ENCODE measurements at places on chromosomes 7 and 10. TPM values are rescaled to one million over a fixed set of nuclear protein-coding genes. Genes with fewer than 3 reads are reported as not detected.

HPSE2 gene
- total RNA-seq, result not detected

DNA sequence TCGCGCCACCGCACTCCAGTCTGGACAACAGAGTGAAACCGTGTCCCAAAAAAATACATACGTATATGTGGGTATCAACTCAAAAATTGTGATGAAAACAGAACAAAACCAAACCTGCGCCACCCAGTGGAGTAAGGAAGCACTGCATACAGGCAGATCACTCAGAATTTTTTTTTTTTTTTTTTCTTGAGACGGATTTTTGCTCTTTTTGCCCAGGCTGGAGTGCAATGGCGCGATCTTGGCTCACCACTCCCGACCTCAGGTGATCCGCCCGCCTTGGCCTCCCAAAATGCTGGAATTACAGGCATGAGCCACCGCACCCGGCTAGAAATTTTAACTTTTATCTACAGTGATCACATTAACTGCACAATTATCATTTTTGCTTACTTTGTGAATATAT is 9.1 kb upstream of the TMEM236 start:
- peak; percentile 64 for DNase-seq

GRCh38 chr7:87784424-87784823 is 91.7 kb downstream of the SLC25A40 start:
- no peak for DNase-seq

DNA sequence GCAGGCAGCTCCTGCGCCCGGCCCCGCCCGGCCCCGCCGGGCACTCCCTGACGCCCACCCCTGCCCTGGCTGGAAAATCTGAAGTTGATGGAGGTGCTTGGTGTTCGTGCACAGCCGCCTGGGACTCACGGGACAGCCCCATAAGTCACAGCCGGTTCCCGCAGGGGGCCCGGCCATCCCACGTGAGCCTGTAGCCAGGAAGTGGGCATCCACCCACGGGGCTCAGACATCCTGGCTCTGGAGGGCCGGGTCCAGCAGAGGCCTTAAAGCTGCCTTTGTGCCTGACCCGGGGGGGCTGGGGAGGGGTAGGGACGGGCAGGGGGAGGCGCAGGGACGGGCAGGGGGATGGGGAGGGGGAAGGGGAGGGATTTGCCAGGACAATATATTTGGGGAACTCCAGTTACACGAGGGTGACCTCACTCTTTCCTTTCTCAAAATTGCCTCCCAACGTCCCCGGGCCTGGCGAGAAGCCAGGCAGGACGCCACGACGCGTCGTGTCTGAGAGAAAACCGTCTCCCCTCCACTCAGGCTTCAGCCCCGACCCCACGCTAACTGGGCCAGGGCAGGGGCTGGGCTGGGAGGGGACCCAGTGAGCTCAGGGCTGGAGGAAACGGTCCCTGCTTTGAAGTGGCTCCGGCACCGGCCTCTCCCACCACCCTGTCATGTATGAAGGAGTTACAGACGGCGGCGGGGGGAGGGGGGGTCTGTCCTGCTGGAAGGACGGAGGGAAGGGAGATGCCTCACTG is 82.1 kb upstream of the PDGFA start:
- DNase-seq, result no peak

MET gene
- total RNA-seq, result 249 TPM

EN2 gene
- 3.2 TPM for total RNA-seq

- no peak for DNase-seq
These were observed 35.3 kb upstream of the STARD3NL start for GRCh38 chr7:38142736-38143135.

GRCh38 chr7:1521456-1521855 is 9.0 kb upstream of the MAFK start:
- DNase-seq, result no peak

SORCS1 gene
- not detected for total RNA-seq

GRCh38 chr7:159149488-159149887 is 4.8 kb upstream of the VIPR2 start:
- no peak for DNase-seq

GIMAP2 gene
- total RNA-seq, result 4.7 TPM

CARD11 gene
- total RNA-seq, result 79.2 TPM

DNA sequence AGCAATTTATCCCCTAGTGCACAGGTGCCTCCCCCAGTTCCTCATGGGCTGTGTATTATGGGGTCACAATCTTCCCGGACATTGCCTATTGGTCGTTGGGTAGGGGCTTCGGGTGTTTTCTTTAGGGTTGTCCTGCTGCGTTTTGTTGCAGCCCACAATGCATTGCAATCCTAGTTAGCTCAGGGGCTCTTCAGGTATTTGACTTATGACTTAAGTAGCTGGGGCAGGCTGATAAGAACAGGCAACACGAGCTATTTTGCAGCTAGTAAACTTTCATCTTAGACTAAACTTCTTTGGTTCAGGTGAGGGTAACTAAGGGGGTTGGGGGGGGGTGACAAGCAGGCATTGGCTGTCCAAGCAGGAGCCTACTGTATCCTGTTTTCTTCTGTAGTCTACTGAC is 158.5 kb downstream of the TPST1 start:
- DNase-seq, result no peak

GRCh38 chr7:29548823-29549222 is 14.8 kb upstream of the PRR15 start:
- no peak for DNase-seq

DNA sequence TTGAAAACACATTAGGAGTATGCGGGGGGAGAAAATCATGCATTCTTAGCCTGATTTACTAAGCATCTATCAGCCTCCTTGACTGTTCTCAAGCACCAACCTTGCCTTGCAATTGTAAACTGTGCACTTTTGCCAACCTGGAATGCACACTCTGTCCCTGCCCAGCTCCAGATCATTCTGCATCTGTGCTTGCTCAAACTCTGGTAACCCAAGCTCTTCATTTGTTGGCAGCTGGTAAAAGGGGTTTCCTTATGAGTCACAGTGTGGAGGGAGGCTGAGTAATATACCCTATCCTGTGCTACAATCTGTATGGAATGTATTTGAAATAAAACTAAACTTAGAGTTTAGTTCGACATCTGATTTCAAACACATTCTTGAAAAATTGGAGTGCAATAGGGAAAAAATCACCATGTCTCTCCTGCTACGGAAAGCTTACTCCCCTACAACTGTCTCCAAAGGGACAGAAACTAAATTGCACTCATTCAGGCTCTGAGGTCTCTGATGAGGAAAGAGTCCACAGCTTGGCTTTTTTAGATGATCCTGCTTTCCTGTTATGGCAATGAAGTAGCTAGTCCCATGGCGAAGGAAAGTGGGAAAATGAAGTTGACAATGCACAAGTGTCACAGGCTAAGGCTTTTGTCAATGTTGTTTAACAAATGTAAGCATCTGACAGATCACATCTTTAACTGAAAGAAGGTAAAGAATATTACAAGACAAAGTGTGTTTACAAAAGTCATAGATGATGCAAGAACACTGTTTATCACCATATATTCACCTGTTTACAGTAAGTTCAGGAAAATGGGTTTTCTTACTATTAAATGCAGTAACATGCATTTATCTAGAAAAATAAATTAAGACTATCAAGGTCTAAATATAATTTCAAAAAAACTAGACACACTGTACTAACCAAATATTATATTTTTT is 61.9 kb downstream of the TES start:
- DNase-seq, result peak; percentile 62

GRCh38 chr7:25216837-25217236 is 11.4 kb downstream of the NPVF start:
- no peak for DNase-seq

GRCh38 chr7:117982071-117983055 is 109.1 kb upstream of the CTTNBP2 start:
- DNase-seq, result no peak

FZD1 gene
- 3.2 TPM for total RNA-seq

DNA sequence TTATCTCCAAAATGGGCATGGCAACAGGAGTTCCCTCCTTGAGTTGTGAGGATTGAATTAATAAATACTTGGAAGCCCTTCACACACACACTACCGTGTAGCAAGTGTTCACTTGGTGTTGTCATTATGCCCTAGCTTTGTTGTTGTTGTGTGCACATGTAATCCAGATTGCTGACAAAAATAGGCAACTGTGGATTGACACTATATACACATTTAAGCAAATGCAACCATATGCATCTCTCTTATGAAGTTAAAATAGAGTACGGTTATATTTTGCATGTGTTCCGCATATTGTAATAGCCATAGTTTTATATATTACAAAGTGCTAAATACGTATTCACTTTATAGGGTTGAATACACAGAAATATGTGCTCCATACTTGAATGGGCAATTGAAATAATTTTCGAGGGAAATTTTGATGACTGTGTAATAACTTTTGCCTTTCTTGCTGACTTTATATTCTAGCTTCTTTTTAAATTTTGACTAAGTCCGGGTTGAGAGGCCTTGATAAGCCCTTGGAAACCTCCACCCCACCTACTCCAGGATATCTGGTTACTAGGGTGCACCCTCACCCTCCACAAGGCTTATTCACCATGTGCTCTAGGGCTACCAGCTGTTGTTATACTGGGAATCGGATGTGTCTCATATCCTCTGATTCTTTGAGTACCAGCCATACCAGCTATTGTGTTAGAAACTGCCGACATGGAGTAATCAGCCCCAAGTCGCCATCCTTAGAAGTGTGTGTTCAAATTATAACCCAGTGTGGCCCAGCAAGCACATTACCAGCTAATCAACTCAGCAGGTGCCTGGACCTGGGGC is 265.0 kb downstream of the CAMK1D start:
- DNase-seq, result no peak

- DNase-seq, result no peak
These were observed 2.1 kb downstream of the DNAJC9 start for GRCh38 chr10:73244866-73245477.

MYL10 gene
- total RNA-seq, result not detected

PIP gene
- not detected for total RNA-seq

CYP2W1 gene
- total RNA-seq, result 0.71 TPM

GRCh38 chr7:4722960-4723630 is 41.0 kb downstream of the FOXK1 start:
- DNase-seq, result no peak

SPACDR gene
- 4.5 TPM for total RNA-seq

HKDC1 gene
- 112 TPM for total RNA-seq

DNA sequence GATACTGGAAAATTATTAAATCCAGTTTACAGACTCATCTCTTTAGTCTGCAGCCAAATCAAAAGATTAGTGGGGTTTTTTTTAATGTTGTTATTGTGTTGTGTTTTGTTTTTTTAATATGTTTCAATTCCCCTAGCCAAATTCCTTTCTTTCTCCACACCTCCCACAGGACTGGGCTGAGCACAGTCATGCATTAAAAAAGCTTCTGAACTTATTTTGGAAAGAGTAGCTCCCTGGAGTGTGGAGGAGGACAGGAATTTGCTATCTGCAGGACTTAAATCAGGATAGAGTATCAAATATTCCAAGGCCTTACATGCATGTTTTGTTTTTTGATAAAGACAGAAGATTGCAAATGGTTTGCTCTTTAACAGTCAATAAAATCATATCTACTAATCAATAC is 90.7 kb downstream of the GNAI1 start:
- no peak for DNase-seq

- DNase-seq, result no peak
These were observed 225.7 kb upstream of the NPVF start for GRCh38 chr7:25454020-25454419.

ANKRD61 gene
- 0.47 TPM for total RNA-seq

DNA sequence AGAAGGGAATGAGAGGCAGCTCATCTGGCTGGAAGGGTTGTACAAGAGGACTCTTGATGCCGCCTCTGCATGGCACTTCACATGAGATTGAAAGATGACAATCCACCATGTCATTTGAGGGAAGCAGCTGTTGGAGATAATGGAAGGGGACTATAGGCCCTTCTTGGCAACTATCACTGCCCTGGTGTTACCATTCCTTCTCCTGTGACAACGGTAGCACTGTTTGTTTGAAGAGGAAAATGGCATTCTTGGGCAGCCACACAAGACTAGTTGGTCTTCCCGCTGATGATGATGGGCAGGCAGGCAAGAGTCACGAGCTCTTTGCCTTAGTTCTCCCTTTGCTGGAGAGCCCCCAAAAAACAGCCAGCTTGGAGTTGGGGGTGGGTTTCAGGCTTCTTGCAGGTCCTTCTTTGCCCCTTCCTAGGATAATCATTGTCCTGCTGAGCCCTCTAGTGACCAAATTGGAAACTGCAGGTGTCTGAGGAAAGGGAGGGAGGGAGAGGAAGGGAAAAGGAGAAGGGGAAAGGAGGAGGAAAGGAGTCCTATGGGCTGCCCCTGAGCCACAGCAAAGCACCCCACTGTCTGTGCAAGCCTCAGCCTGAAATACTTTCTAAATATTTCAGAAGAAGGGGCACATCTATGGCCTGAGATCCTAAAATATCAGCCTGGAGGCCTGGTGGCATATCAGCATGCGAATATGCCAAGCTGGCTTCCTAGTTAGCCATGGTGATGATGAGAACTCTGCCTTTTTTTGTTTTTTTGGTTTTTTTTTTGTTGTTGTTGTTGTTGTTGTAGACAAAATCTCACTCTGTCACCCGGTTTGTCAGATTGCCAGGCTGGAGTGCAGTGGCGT is 165.6 kb upstream of the KMT2E start:
- DNase-seq, result peak; percentile 51

GCK gene
- not detected for total RNA-seq

DNA sequence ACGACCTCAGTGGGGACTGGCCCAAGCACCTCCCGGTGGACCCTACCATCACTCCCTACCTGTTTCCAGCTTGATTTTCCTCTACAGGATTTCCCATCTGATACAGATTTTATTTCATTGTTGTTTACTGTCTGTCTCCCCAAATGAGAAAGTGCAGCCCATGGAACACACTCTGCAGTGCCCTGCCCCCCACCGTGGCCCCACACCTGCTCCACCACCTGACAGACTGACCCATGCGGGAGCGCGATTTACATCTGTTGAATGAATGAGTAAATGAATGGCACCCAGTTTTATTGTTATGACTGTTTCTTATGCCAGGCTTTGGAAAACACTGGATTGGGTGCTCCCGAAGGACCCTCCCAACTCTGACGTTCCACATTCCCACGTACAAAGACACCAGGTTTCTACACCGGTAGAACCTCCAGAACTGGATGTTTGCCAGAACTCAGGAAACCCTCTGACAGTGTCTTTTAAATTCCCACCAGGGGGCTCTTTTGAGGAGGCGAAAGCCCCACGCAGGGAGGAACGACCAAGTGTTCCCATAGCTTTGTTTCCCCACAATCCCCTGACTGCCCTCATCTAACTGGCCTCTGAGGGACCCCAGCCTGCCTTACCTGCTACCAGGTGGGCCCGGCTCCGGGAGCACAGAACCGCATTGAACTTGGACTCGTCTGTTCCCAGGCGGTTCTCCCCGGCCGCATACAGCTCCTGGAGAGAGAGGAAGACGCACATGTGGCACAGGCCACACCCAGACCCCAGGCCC is 29.0 kb downstream of the PLAC9 start:
- DNase-seq, result no peak

OR6B1 gene
- not detected for total RNA-seq

- peak; percentile 66 for DNase-seq
These were observed 104.3 kb downstream of the TRIM24 start for GRCh38 chr7:138564365-138564764.

GRCh38 chr10:100507357-100507732 is 12.3 kb downstream of the SEC31B start:
- no peak for DNase-seq

C7orf33 gene
- total RNA-seq, result not detected

Measured in Calu3 (cell line).